ENCODE measurements at places on chromosomes 12 and 14.
A peak's percentile ranks its signal among the peaks of the same experiment; 100 is the strongest.

DNA sequence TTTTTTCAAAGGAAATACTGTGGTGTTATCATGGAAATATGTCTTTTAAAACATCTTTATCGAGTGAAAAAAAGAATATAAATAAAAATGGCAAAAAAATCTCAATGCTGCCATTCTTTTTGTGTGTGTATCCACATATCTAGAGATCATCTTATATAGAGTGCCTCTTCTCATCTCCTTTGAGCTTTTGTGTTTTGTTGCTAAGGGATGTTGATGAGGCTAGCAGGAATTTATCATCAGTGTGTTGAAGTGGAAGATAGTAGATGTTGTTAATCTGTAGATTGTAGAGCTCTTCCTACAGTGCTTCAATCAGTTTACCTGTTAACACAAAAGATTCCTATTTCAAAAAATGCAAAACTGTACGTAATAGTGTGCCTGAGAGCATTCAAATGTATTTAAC lies 1738.0 kb upstream of the SEL1L start:
- no peaks in the 10 kb centered on the region for H3K27me3 ChIP-seq
- DNase-seq: no peak
- H3K27ac ChIP-seq: no peak overlapping the region
- no peak overlapping the region for H3K4me3 ChIP-seq
- H3K36me3 ChIP-seq: no peaks in the 10 kb centered on the region
- no peaks in the 10 kb centered on the region for H3K4me1 ChIP-seq

GRCh38 chr12:67621112-67621511 lies 27.4 kb upstream of the DYRK2 start:
- no peaks in the 10 kb centered on the region for H3K27me3 ChIP-seq
- H3K36me3 ChIP-seq: no peaks in the 10 kb centered on the region
- H3K4me3 ChIP-seq: no peak overlapping the region

DNA sequence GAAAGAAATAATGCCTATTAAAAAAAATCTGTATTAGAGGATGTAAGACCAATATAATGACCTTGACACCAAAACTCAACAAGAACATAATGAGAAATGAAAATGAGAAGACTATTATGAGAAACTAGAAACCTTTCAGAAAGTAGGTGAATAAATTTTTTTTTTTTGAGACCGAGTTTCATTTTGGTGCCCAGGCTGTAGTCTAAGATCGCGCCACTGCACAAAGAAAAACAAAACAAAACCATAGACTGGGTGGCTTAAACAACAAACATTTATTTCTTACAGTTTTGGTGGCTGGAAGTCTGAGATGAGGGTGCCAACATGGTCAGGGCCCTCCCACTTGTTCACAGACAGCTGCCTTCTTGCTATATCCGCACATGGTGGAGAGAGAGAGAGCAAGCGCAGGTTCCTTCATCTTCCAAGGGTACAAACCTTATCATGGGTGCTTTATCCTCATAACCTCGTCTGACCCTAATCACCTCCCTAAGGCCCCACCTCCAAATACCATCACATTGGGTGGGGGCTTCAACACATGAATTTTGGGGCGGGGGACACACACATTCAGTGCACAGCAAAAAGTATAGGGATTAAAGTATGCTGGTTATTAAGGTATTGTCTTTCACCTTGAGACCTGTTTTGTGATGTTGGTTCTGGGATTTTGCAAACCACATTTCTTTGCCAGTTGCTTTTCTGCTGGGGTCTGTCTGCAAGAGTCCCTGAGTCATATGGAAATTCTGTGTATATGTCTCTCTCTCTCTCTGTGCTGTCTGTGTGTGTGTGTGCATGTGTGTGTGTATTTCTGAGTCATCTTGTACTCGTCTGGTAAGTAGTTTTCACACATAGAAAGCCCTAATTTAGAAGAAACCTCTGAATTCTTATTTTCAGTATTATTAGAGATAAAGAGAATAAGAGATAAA lies 26.2 kb downstream of the ZCRB1 start:
- no peak overlapping the region for H3K4me3 ChIP-seq
- no peaks in the 10 kb centered on the region for H3K4me1 ChIP-seq
- H3K27ac ChIP-seq: no peak overlapping the region
- H3K36me3 ChIP-seq: no peaks in the 10 kb centered on the region
- no peak for DNase-seq

GRCh38 chr12:23729359-23729758 lies 220.1 kb downstream of the SOX5 start:
- no peak for DNase-seq
- H3K27me3 ChIP-seq: no peaks in the 10 kb centered on the region
- no peaks in the 10 kb centered on the region for H3K4me1 ChIP-seq
- H3K36me3 ChIP-seq: no peaks in the 10 kb centered on the region

GRCh38 chr14:28467611-28468010 lies 299.0 kb upstream of the FOXG1 start:
- no peak for DNase-seq
- H3K27ac ChIP-seq: no peak overlapping the region
- no peaks in the 10 kb centered on the region for H3K27me3 ChIP-seq

DNA sequence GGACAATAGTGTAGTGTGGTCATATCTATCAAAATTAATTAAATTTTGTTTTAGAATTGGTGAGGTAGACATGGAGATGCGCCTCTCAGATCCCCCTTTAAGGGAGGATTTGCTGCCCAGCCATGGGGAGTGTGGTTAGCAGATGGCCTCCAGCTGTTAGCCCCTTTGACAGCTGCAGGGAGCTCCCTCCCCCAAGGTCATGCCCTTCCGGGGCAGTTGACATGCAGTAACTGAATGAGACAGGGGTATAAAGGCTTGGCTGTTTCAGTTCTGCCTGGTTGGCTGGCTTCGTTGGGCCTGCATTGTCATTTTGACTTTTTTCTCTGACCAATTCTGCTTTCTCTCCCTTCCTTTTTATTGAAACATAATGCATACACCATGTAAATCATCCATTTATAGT lies 291.5 kb upstream of the SRRM4 start:
- no peaks in the 10 kb centered on the region for H3K36me3 ChIP-seq
- no peak for DNase-seq
- no peaks in the 10 kb centered on the region for H3K4me1 ChIP-seq
- no peak overlapping the region for H3K4me3 ChIP-seq

GRCh38 chr12:123064366-123064765 lies 83.9 kb downstream of the ARL6IP4 start:
- no peak overlapping the region for H3K27ac ChIP-seq
- DNase-seq: no peak
- H3K4me3 ChIP-seq: no peak overlapping the region

DNA sequence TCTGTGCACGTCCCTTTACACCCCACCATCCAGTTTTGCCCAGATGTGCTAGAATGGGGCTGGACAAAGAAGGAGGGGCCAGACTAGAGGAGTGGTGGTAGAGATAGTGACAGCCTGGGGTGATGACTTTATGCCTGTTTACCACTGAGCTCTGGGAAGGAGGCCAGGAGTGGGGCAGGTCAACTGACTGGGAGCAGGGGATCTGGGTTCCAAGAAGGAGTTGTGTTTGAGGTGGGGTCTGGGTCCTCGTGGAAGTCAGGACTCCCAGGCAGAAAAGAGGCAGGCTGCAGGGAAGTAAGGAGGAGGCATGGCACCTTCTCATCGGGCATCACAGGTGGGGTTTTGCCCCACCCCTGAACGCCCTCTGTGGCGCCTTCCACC lies 315 bp downstream of the LTB4R2 start:
- peak overlapping the region; percentile 64 for H3K4me3 ChIP-seq
- H3K4me1 ChIP-seq: peaks cover 25% of the 10 kb centered on the region
- no peak for DNase-seq

DNA sequence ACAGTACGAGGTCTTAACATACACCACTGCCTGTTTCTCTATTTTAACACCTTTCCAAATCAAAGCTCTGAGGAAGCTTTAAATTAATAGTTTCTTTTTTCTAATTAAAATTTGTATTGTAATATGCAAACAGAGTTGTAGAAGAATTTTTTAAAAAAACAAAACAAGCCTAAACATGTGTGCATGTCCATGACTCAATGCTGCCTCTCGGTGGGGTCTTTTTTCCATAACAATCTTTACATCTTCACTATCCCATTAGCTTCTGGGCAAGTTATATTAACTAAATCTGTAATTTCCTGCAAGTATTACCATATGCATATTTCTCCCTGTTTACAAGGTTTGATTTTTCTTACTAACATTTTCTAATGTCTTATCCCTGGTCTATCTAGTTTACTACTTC lies 143.9 kb upstream of the NAV3 start:
- H3K27me3 ChIP-seq: no peaks in the 10 kb centered on the region
- H3K36me3 ChIP-seq: no peaks in the 10 kb centered on the region

DNA sequence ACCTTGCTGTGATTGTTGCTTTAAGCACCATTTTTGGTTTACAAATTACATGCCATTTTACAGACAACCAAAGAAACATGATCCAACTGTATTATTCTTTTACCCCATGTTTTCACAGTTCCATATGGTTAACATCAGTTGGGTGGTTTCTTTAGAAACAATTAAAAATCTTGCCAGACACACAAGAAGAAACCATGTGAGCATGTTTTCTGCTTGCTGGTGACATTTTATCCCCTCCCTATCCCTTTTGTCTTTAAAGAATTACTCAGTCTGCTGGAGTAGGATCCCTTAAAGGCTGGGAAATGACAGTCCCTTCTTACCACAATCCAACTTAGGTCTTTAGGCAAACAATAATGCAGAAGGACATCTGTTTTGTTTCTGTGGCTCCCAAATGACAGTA lies 121.8 kb upstream of the PLXNC1 start:
- DNase-seq: no peak
- no peak overlapping the region for H3K27ac ChIP-seq
- H3K4me1 ChIP-seq: no peaks in the 10 kb centered on the region

DNA sequence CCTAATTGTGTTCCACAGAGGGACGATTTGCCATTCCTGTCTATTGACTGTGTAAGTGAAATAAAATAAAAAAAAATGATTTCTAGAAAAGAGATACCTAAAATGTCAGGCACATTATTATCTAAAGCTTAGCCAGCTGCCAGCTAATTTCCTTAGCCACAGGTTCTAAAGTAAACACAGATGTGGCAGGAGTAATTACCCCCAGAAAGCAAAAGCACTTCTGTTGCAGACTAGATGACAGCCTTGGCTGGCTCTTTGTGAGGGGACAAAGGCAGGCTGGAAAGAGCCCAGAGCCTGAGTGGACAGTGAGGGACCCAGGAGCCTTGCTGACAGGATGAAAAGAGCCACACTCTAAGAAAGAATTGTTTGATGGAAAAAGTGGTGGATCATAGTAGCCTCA lies 418.1 kb downstream of the LRIG3 start:
- DNase-seq: no peak
- H3K27ac ChIP-seq: no peak overlapping the region
- no peaks in the 10 kb centered on the region for H3K36me3 ChIP-seq
- no peaks in the 10 kb centered on the region for H3K27me3 ChIP-seq

GRCh38 chr12:88947486-88948043 lies 367.3 kb upstream of the KITLG start:
- no peaks in the 10 kb centered on the region for H3K4me1 ChIP-seq
- H3K27ac ChIP-seq: no peak overlapping the region
- no peaks in the 10 kb centered on the region for H3K27me3 ChIP-seq
- DNase-seq: no peak
- no peak overlapping the region for H3K4me3 ChIP-seq

GRCh38 chr12:27821259-27821973 lies 41.4 kb upstream of the MANSC4 start:
- peaks cover 11% of the 10 kb centered on the region for H3K4me1 ChIP-seq
- no peak for DNase-seq
- H3K27me3 ChIP-seq: no peaks in the 10 kb centered on the region
- H3K36me3 ChIP-seq: no peaks in the 10 kb centered on the region
- H3K27ac ChIP-seq: no peak overlapping the region
- no peak overlapping the region for H3K4me3 ChIP-seq

GRCh38 chr12:76259106-76259505 lies 89.1 kb downstream of the BBS10 start:
- no peak overlapping the region for H3K4me3 ChIP-seq
- no peaks in the 10 kb centered on the region for H3K27me3 ChIP-seq
- no peak for DNase-seq
- no peaks in the 10 kb centered on the region for H3K36me3 ChIP-seq
- no peak overlapping the region for H3K27ac ChIP-seq

GRCh38 chr12:98417266-98417665 lies 98.1 kb upstream of the TMPO start:
- no peak overlapping the region for H3K4me3 ChIP-seq
- no peaks in the 10 kb centered on the region for H3K27me3 ChIP-seq
- DNase-seq: no peak

DNA sequence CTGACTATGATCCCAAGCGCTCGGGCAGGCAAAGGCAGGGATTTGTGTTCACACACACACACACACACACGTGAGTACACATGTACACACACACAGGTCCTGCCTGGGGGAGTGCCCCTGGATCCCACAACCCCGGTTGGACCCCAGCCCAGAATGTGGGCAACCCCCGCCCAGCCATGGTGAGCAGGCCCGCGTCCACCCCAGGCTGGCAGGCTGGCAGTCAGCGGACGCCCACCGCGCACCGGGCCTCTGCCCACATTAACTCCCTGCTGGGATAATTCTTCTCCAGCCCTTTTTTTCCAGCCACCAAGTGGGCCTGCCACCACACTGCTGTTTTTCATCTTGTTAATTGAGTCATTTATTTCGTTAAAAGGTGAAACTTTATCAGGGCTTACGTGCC lies 256.2 kb downstream of the BCL11B start:
- no peak overlapping the region for H3K4me3 ChIP-seq
- H3K4me1 ChIP-seq: no peaks in the 10 kb centered on the region
- H3K27me3 ChIP-seq: no peaks in the 10 kb centered on the region
- no peak overlapping the region for H3K27ac ChIP-seq

DNA sequence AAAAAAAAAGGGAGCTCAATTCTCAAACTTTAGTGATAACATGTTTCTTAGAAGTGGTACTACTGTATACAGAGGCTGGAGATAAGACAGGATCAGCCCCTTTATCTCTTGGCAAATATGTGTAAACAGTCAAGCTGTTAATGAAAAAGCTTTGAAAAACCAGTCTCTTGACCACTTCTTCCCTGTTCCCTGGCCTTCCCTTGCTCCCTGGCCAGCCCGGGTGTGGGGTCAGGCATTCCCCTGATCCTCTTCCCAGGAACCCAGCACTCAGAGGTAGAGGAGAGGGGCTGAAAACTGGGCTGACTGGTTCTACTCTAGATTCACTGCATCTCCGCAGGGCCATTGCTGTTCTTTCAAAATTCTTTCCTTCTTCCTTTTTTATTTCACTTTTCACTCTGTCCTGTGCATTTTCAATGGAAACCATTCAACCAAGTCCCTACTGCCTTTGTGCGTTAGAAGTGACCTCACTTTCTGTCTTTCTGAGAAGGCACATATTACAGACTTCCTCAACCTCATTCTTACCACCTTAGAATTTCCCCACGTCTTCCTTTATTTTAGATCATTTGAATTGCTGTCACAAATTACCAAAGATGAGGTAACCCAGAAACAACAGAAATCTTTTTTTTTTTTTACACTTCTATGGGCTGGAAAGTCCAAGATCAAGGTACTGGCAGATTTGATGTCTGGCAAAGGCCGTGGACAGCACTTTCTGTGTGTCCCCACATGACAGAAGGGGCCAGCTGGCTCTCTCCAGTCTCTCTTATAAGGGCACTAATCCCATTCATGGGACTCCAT lies 5.7 kb downstream of the GNG2 start:
- no peak overlapping the region for H3K27ac ChIP-seq
- H3K4me3 ChIP-seq: no peak overlapping the region
- no peaks in the 10 kb centered on the region for H3K36me3 ChIP-seq
- no peaks in the 10 kb centered on the region for H3K4me1 ChIP-seq
- no peak for DNase-seq
- H3K27me3 ChIP-seq: no peaks in the 10 kb centered on the region

GRCh38 chr12:52698651-52699340 lies 4.5 kb downstream of the KRT77 start:
- no peak overlapping the region for H3K4me3 ChIP-seq
- DNase-seq: no peak
- H3K27me3 ChIP-seq: no peaks in the 10 kb centered on the region
- H3K27ac ChIP-seq: peak overlapping the region; percentile 35
- no peaks in the 10 kb centered on the region for H3K36me3 ChIP-seq

GRCh38 chr12:49251357-49251756 lies 13.5 kb upstream of the TUBA1C start:
- H3K4me1 ChIP-seq: no peaks in the 10 kb centered on the region
- no peaks in the 10 kb centered on the region for H3K27me3 ChIP-seq
- H3K4me3 ChIP-seq: no peak overlapping the region
- DNase-seq: no peak
- no peak overlapping the region for H3K27ac ChIP-seq

Measured in pancreas (tissue), 10 donors.